ENCODE measurements at places on chromosomes 12 and 14.

DNA sequence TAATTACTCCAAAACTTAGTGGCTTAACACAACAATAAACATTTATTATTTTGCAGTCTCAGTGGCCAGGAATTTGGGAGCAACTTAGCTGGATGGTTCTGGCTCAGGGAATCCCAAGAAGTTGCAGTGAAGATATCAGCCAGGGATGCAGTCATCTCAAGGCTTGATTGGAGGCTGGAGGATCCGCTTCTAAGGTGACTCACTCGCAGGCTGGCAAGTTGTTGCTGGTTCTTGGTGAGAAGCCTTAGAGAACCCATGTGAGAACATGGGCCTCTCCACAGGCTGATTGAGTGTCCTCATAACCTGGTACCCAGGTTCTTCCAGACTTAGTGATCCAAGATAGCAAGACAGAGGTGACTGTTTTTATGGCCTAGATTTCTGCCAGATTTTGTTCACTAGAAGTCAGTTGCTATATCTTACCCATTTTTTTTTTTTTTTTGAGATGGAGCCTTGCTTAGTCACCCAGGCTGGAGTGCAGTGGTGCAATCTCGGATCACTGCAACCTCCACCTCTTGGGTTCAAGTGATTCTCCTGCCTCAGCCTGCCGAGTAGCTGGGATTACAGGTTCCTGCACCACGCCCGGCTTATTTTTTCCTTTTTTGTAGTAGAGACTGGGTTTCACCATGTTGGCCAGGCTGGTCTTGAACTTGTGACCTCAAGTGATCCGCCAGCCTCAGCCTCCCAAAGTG lies 32.5 kb downstream of the BRMS1L start:
- DNase-seq, result no peak
- H3K27ac ChIP-seq, result no peak overlapping the region
- H3K36me3 ChIP-seq, result no peaks in the 10 kb centered on the region
- no peak overlapping the region for H3K4me3 ChIP-seq
- H3K4me1 ChIP-seq, result no peaks in the 10 kb centered on the region

DNA sequence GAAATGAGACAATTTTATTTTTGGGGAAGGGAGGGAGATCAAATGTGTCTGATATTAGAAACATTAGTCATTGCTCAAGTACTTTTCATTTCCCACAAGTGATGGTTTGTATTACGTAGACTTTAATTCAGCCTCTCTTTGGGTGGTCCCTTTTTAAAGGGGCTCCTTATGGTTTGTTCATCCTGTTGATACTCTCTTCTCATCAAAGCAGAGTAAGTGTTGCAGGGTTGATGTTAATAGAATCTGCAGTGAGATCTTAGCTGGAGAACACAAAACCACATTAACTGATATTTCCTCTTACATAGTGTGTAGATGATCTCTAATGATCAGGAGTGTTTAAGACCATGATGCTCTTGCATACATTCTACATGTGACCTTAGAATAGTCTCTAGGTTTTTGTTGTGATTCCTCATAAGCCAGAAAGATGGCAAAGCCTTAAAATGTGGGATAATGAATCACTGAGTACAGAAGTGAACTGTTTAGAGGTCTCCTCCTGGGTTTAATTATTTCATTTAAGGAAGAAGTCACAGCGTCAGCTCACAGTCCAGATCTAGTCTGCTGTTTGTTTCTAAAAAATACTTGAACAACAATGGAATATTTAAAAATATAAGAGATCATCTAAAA lies 87.4 kb upstream of the PTPRR start:
- H3K36me3 ChIP-seq, result no peaks in the 10 kb centered on the region
- H3K27me3 ChIP-seq, result no peaks in the 10 kb centered on the region
- no peaks in the 10 kb centered on the region for H3K4me1 ChIP-seq

- H3K4me3 ChIP-seq, result no peak overlapping the region
- no peaks in the 10 kb centered on the region for H3K4me1 ChIP-seq
- no peak for DNase-seq
- H3K27me3 ChIP-seq, result no peaks in the 10 kb centered on the region
- H3K36me3 ChIP-seq, result no peaks in the 10 kb centered on the region
Observed at GRCh38 chr12:8676651-8677050, 14.0 kb upstream of the MFAP5 start.

GRCh38 chr12:21369141-21369980 lies 3.3 kb upstream of the IAPP start:
- H3K27me3 ChIP-seq, result no peaks in the 10 kb centered on the region
- DNase-seq, result no peak
- H3K4me1 ChIP-seq, result no peaks in the 10 kb centered on the region
- no peaks in the 10 kb centered on the region for H3K36me3 ChIP-seq
- H3K4me3 ChIP-seq, result no peak overlapping the region

- no peaks in the 10 kb centered on the region for H3K36me3 ChIP-seq
- H3K27ac ChIP-seq, result no peak overlapping the region
- DNase-seq, result no peak
- no peaks in the 10 kb centered on the region for H3K27me3 ChIP-seq
- H3K4me1 ChIP-seq, result peaks cover 12% of the 10 kb centered on the region
Observed at GRCh38 chr14:100442036-100442435, 118.9 kb downstream of the SLC25A47 start.

GRCh38 chr14:101001311-101002069 lies 98.0 kb upstream of the RTL1 start:
- DNase-seq, result no peak
- H3K4me3 ChIP-seq, result no peak overlapping the region
- no peak overlapping the region for H3K27ac ChIP-seq
- H3K36me3 ChIP-seq, result no peaks in the 10 kb centered on the region

Measured in prostate gland (tissue), 2 donors.